ENCODE measurements at places on chromosomes 7 and 10.

- peak; percentile 48 for DNase-seq
Measured at GRCh38 chr10:126198681-126199080, 189.6 kb downstream of the ADAM12 start.

DNA sequence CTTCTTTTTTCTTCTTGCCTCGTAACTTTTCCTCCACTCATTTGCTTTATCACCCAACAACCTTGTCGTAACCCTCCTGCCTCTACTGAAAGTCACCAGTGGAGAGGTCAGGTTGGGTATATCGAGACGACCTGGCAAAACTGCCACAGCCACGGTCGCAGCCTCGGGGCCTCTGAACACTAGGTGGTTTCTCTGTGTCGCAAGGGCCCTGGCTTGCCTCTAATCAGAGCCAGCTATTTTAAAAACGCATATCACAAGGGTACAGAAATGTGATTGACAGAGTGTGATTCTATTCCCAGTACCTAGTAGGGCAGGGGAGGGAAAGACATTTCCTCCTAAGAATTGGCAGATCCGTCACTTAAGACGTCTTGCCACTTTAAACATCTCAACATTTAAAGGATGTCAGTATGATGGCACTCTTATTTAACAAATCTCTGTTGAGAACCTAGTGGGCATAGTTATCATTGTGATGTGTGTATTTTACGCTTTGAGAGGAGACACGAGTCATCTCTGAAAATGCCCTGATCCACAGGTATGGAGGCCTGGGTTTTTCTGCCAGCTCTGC, 197.5 kb downstream of the ARHGAP21 start:
- DNase-seq, result no peak

GRCh38 chr10:13000431-13000830, 1.1 kb downstream of the CCDC3 start:
- no peak for DNase-seq

- DNase-seq, result no peak
Measured at GRCh38 chr7:6382817-6383216, 64.9 kb downstream of the DAGLB start.

DNA sequence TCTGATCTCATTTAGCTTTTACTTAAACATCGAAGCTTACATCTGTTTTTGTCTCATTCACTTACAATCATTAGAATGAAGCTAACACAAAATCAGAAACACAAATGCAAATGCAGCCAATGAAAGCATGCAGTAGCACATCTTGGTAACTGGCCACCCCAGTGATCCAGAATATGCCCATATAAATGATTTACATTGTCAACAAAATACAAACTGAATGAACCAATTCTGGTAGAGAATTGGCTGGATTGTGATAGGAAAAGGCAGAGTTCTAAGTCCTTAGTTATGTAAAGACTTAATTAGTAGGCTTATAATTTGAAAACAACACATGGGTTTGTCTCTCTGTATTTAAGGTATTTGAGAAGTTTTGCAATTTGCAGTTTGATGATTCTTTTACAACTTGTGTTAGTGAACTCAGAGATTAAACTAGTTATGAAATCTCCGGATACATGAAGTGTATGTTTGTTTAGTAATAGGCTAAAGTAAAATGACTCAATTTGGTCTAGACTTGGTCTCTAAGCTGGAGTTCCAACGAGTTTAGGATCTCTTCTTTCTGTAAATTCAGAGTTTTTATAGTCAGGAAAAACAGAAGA, 21.2 kb downstream of the TECTB start:
- no peak for DNase-seq

DNA sequence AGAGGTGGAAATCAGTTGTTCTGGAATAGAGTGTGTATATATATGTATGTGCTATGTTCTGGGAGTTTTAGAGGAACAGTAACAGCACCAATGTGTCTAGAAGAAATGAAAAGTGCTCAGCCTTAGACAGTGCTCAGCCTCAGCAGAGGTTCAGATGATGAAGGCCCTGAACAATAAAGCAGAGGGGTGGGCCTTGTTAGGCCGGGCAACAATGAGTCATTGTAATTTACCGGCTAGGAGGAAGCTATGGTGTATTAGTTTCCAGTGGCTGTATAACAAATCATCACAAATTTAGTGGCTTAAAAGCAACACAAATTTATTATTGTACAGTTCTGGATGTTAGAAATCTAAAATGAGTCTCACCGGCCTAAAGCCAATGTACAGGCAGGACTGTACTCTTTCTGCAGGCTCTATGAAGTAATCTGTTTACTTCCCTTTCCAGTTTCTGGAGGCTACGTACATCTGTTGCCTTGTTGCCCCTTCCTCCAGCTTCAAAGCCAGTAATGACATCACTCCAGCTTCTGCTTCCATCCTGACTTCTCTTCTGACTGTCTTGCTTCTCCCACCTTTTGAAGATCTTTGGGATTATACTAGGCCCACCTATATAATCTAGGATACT, 84.6 kb downstream of the CH25H start:
- DNase-seq, result no peak

DNA sequence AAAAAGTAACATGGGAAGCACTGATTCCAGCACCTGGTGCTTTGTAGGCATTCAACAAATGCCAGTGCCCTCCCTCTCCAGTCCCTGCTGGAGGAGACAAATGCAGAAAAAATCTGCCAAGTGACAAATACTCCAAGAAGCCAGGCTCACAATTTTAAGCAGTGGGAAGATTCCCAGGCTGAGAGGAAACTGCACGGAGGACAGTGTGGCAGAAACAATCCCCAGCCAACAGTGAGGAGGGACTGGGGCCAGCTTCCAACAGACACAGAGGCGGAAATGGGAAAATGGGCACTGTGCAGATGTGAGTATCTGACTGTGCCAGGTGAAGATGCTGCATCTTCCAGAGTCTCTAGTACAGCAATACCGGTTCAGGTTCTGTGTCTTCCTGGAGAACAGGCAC, 106.3 kb downstream of the SLIT1 start:
- peak; percentile 61 for DNase-seq

DNA sequence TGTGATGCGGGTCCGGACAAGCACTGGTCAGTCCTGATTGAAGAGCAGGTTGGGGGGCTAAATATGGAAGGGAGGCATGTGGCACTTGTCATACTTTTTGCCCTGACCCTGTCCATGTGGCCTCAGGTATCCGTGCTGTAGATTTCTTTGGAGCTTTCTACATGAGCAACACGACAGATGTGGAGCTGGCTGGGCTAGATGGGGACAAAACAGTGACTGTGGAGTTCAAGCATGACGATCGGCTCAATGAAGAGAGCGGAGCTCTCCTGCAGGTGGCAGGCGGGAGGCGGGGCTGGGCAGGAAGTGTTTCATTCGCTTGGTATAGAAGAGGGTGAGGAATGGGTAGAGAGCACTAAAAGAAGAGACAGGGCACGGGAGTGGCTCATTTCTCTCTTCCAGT, 13.0 kb upstream of the CHCHD1 start:
- DNase-seq, result no peak

GRCh38 chr10:8438603-8439002, 384.1 kb downstream of the GATA3 start:
- no peak for DNase-seq

DNA sequence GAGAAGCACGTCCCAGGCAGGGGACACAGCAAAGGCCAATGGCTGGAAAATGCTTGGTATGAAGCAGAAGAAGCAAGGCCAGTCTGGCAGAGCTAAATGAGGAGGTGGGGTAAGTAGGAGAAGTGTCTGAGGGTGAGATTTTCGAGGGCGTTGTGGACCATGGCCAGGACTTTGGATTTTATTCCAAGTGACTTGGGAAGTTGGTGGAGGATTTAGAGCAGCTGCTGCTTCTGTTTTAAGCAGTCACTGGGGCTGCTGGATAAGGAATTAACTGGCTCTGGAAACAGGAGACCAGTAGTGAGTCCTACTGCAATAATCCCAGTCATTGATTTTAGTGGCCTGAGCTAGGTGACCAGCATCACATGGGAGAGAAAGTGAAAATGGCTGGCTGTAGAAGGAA, 67.6 kb upstream of the GSDME start:
- DNase-seq, result no peak

DNA sequence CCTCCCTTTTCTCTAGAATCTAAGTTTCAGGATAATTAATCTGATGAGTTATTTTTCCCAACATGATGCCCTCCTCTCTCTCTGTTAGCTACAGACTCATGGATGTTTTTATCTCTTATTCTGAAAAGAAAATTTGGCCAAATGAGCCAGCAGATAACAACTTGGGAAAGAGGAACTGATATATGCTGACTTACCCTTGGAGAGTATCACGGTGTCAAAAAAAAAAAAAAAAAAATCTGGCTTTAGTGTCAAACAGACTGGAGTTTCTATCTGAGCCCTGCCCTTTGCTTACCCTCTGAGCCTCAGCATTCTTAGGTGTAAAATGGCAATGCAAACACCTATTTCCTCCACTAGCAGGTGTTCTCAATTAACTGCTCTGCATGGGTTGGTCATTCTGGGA, 190.4 kb downstream of the AHR start:
- no peak for DNase-seq

- DNase-seq, result no peak
Measured at GRCh38 chr10:132421847-132422751, 25.1 kb downstream of the PWWP2B start.

GRCh38 chr7:9407816-9408215, 974.4 kb downstream of the NXPH1 start:
- no peak for DNase-seq

GRCh38 chr7:129559564-129559963, 52.0 kb upstream of the NRF1 start:
- DNase-seq, result no peak

DNA sequence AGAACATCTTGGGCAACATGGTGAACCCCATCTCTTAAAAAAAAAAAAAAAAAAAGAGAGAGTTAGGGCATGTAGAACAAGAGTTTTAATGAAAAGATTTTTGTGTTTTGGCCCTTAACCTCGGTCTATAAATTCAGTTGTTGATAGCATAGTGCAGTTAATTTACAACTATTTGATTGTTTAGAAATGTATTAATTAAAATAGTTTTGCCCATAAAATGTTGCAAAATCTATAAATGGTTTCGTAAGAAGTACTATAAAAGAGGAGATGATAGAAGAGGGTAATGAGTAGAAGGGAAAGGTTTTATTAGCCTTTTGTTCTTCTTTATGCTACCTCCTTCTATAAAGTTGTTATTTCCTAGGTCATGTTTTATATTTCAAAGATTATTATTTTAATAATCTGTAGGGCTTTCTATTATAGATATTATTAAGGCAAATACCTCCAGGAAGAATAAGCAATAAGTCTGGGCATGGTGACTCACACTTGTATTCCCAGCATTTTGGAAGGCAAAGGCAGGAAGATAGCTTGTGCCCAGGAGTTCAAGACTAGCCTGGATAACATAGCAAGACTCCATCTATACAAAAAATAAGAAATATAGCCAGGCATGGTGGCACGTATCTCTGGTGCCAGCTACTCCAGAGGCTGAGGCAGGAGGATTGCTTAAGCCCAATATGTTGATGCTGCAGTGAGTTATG, 73.3 kb downstream of the MCU start:
- no peak for DNase-seq

- no peak for DNase-seq
Measured at GRCh38 chr10:31075434-31075833, 43.8 kb upstream of the ZNF438 start.

- no peak for DNase-seq
Measured at GRCh38 chr10:947051-947450, 15.5 kb upstream of the LARP4B start.

DNA sequence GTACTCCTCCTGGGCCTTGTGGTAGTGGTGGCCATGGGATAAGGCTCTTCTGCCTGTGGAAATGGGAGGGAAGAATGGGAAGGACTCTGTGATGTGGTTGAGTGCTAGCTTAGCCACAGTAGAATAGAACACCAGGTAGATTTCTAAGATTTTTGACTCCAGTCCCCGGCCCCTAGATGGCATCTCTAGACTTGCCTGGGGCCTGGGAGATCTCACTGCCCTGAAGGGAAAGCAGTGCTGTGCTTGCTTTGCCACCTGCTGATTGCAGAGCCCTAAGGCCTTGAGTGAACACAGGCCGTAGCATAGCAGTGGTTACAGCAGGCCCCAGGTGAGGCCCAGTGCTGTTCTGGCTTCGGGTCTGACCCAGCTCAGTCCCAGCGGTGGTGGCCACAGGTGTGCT, 252.0 kb downstream of the TCF7L2 start:
- DNase-seq, result no peak

Data from osteoblast (primary cell).